Tibial nerve (tissue), 4 donors: ENCODE measurements at places on chromosomes 4 and X. TPM values are rescaled to one million over a fixed set of nuclear protein-coding genes. Genes with fewer than 3 reads are reported as not detected.

Gene BEX3
- total RNA-seq: 211 TPM

DNA sequence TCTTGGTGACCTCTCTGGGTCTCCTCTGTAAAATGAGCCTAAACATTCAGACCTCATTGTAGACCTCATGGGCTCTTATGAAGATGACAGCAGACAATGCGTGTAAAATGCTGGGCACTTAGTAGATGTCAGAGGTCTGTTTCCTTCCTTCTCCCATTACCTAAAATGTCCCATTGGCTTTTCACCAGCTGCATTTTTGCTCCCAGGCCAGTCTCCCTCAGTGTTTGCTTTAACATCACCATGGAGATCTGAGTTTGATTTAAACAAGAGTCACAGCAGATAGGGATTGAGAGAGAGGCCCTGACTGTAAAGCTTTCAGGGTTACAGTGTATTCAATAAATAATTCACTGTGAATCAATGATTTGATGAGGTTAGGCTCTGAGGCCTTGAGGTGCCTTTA is 24.3 kb downstream of the PSAPL1 start:
- H3K4me1 ChIP-seq: no peaks in the 10 kb centered on the region
- no peak overlapping the region for H3K4me3 ChIP-seq
- no peaks in the 10 kb centered on the region for H3K27me3 ChIP-seq
- DNase-seq: no peak
- H3K27ac ChIP-seq: no peak overlapping the region
- H3K36me3 ChIP-seq: no peaks in the 10 kb centered on the region

GRCh38 chrX:73647212-73647611 is 84.2 kb downstream of the CHIC1 start:
- H3K27me3 ChIP-seq: no peaks in the 10 kb centered on the region
- no peak for DNase-seq
- H3K4me1 ChIP-seq: no peaks in the 10 kb centered on the region
- peaks cover 10% of the 10 kb centered on the region for H3K36me3 ChIP-seq

DNA sequence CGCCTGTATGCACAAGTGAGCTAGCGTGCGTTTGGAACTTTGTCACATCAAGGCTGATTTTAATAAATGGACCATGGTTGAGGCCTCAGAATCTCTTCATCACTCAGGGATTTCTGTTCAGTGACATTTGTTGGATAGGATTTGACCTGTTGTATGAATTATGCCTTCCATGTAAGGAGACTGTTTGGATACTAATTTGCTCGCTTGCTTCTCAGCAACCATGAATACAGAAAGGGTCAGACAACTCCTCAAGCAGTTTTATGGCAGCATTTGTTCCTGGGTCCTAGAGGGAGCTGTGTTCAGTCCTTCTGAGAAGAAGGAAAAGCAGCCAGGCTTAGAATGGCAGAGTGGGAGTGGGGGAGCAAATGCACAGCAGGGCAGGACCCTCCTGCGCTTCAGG is 269.7 kb upstream of the LCORL start:
- no peaks in the 10 kb centered on the region for H3K4me1 ChIP-seq
- no peak for DNase-seq
- no peaks in the 10 kb centered on the region for H3K27me3 ChIP-seq
- H3K36me3 ChIP-seq: no peaks in the 10 kb centered on the region

- DNase-seq: no peak
- no peak overlapping the region for H3K4me3 ChIP-seq
- H3K4me1 ChIP-seq: no peaks in the 10 kb centered on the region
- H3K27ac ChIP-seq: no peak overlapping the region
Observed at GRCh38 chrX:55033429-55033828, 2.7 kb upstream of the ALAS2 start.

GRCh38 chr4:122661176-122662160 is 40.6 kb upstream of the IL21 start:
- no peaks in the 10 kb centered on the region for H3K27me3 ChIP-seq
- H3K4me1 ChIP-seq: no peaks in the 10 kb centered on the region
- H3K36me3 ChIP-seq: no peaks in the 10 kb centered on the region
- no peak overlapping the region for H3K4me3 ChIP-seq
- DNase-seq: no peak
